Stimulated activated CD8-positive, alpha-beta memory T cell treated with anti-CD3 and anti-CD28 coated beads, Interleukin-4, amount 100 ng/mL, for 48 hours (primary cell): ENCODE measurements at places on chromosomes 16 and 17.
A peak's percentile ranks its signal among the peaks of the same experiment; 100 is the strongest.

GRCh38 chr16:55933038-55933437 lies 57.9 kb upstream of the CES5A start:
- DNase-seq, result no peak

- no peak for DNase-seq
These were observed 193.6 kb downstream of the CCDC182 start for GRCh38 chr17:57551321-57552079.

DNA sequence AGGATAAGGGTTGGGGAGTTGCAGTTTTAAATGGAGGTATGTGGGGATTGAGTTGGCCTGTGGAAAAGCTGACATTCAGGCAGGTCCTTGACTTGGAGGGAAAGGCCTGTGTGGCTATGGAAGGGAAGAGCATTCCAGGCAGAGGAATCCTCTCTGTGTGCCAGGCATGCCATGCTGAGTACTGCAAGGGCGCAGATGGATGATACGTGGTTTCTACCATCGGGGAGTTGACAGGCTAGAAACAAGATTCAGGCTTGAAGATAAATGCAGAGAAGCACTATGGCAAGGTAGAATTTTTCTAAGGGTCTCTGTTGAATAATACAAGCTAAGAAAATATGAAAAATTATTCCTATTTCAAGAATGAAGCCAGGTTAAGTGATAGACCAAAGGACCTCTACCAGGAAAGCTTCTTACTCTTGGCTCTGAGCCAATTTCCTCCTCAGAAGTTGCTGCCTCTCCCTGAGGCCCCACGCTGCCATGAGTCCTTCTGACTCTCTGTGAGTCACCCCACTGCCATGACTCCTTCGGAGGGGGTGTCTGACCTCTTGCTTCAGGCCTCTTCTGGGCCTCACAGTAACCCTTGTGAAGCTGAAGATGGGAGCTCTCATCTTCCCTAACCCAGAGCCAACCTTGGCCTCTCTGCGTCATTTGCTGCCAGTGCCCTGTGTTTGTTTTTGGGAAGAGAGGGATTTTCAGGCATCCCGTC lies 75.8 kb downstream of the WNT3 start:
- no peak for DNase-seq

GRCh38 chr16:52591934-52592592 lies 45.1 kb upstream of the TOX3 start:
- DNase-seq, result no peak

GRCh38 chr17:60908324-60908723 lies 230.7 kb downstream of the BCAS3 start:
- no peak for DNase-seq

- DNase-seq, result no peak
These were observed 15.9 kb downstream of the POLR3E start for GRCh38 chr16:22312897-22313781.

DNA sequence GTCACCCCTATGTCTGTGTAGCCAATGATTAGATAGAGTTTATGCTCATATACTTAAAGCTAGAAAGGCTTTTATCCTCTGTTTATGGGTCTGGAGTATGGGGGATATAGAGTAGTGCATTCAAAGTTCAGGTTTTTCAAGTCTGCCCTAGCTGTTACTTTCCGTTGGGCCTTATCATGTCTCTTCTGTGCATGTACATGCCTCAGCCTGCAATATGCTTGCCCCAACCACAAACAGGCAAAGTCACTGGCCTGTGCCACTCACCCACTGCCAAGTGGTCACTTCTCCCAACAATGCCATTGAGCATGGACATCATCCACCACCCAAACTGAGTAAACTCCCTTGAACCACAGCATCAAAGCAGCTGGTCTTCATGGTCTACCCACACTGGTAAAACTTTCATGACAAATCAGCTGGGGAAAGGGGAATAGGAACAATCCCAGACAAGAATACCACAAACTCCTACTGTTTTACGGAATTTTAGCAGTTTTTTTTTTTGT lies 70.3 kb upstream of the C17orf78 start:
- DNase-seq, result no peak

DNA sequence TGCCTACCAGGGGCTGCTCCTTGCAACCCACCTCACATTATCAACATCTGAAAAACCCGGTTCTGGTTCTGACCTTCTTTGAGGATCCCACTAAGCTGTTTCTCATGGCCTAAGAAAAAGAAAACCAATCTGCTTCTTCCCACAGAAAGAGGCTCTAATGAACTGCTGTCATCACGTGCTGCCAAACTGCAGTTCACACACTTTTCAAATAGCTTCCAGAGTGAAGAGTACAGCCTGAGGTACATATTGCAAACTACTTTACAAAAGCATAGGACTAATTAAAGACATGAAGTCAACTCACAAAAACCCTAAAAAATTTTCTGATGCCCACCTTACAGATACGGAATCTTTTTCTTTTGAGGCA lies 36.7 kb downstream of the SMG6 start:
- DNase-seq, result no peak

DNA sequence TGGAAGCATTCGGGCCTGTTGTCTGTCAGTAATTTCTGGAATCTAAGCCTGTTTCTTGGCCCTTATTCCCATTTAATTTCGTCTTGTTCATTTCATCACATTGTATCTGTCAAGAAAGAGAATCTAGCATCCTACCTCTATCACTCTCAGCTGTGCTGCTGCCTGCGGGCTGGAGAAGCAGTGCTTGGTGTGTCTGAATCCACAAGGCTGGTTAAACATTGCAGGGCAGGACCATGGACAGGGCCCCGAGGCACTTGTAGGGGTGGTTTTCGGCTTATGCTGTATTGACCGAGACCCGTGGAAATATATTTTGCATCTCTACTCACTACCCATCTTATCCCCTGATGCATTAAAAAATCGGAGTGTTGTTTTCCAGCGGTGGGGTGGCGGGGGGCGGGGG lies 3.1 kb downstream of the RAB11FIP4 start:
- peak; percentile 71 for DNase-seq

DNA sequence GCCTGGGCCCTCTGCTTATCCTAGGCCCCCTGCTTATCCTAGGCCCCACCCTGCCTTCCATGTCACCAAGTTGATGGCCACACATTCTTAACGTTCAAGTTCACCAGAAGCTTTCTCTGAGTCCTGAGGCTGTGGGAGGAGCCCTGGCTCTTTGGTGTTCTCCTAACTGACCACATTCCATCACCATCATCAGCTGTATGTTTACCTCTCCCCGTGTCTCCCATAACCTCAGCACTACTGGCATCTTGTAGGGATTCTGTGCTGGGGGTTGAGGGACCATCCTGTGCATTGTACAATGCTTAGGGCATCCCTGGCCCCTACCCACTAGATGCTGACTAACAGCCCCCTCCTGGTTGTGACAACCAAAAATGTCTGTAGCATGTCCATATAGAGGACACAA lies 99.3 kb downstream of the NDE1 start:
- DNase-seq, result no peak

- DNase-seq, result no peak
These were observed 52.7 kb upstream of the ZNF629 start for GRCh38 chr16:30839523-30840227.

- DNase-seq, result no peak
These were observed 31.9 kb downstream of the NMT1 start for GRCh38 chr17:45092911-45093430.

- DNase-seq, result peak; percentile 59
These were observed 5.5 kb downstream of the TMEM204 start for GRCh38 chr16:1538804-1539520.

GRCh38 chr17:78130437-78131101 lies at the start of gene TMC8:
Gene TMC8, plus strand, starts transcription at chr17:78130771. Its CDS starts 818 bp downstream, at chr17:78131589.
- peak; percentile 81 for DNase-seq

GRCh38 chr17:66713533-66714042 lies 121.3 kb upstream of the CACNG5 start:
- DNase-seq, result no peak

DNA sequence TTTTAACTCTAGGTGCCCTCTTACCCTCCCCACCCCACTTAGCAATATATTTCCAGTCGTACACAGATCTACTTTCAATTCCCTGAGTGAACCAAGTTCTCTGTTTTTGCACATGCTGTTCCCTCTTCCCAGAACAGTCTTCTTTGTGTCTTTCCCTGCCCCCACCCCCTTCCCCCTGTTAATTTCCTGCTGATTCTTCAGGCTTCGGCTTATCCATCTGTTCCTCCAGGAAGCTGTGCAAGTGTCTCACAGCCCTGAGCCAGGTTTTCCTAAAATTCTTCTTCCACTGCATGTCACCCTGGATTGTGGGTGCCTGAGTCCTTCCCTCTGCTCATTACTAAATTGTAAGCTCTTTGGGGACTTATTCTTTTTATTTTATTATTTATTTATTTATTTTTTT lies 12.4 kb upstream of the SPOP start:
- no peak for DNase-seq

DNA sequence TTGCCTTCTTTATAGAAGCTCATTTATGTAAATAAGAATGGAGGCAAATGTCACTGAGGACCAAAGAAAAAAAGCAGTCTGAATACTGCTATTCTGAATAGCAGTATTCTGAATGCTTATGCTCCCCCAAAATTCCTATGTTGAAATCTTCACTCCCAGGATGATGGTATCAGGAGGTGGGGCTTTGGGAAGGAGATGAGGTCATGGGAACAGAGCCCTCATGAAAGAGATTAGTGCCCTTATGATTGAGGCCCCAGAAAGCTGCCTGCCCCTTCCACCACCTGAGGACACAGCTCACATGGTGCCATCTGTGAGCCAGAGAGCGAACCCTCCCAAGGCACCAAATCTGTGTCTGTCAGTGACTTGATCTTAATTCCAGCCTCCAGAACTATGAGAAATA lies 28.8 kb downstream of the HEATR6 start:
- DNase-seq, result no peak

DNA sequence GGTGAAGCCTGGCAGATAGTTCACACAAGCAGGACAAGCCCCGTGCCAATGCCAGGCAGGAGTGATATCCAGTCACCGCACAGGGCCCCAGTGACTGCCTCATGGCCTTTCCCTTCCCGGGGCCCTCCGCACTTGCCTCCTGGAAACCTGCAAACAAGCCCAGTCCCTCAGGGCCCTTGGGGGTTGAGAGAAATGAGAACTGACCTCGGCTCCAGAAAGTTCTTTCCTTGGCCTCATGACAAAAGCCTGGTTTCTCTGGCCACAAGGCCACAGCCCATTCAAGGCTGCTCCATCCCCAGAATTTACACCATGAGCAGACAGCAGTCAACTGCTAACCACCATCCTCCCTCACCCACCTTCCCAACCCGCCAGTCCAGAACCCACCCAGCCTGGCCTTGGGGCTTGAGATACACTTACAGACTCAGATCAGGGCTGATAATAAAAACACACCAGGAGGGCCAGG lies 77.6 kb downstream of the CCDC182 start:
- peak; percentile 10 for DNase-seq

DNA sequence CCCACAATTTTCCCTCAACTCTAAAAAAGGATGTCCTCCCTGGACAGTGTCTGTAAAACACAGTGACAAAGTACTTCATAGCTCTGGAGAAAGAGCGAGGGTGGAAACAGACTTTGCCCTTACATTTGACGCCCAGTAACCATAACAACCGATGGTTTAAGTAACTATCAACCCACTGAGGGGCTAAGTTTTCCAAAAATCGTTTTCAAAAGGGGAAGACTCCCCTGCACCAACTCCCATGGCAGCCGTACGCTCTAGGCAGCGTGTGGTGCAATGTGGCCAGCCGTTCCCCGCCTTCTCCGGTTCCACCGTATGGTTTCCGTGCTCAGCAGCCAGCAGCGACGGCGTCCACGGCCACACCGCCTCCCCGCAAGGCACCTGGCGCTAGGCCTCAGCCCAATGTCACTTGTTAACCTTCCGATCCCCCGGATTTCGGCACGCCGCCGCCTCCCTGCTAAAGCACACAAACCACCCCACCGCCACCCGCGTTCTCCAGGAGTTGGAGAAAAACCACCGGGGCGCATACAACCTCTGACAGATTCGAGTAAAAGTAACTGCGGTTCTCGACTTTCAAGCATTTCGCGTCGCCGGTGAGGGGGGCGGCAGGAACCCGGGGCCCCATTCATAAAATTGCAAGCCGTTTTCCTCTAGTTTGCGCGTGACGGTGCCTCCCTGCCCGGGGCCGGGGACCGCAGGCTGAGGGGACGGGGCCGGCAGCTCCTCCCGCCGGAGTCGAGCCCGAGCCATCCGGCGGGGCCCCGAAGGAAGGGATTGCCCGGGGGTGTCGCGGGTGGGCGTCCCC lies 661 bp downstream of the TEX2 start:
- DNase-seq, result peak; percentile 73

GRCh38 chr16:75413951-75414350 lies 19.4 kb downstream of the CFDP1 start:
- no peak for DNase-seq

DNA sequence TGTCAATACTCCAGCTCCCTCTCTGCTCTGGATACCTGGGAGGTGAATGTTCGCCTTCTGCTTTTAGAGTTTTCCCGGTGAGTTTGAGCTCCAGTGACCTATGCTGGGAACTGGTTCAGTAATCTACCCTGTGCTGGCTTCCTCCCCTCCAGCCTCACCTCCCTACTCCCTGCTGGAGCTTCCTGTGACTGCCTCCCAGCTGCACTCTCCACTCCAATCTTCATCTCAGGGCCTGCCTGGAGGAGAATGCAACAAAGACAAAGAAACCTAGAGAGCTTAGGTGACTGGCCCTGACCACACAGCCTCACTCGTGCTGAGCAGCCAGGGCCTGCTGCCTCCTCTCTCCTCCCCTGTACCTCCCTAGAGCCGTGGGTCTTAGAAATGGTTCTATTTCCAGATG lies 101.6 kb upstream of the FOXF1 start:
- no peak for DNase-seq

- DNase-seq, result no peak
These were observed 19.1 kb upstream of the HEXD start for GRCh38 chr17:82399041-82399441.

DNA sequence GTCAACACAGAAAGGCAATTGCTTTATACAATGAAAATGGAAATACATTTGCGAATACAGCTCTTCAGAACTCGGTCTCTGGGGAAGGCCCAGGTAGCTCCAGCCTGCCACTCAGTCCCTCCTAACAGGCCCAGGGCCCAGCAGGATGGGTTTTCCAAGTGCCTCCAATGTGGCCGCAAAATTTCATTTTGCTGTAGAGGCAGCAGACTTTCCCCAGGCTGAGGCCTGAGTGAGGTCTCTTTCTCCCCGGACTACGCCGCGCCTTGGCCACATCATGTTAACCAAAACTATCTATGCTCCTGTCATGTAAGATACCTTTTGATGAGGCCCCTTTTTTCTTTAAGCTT lies 606.0 kb upstream of the SALL1 start:
- DNase-seq, result no peak

GRCh38 chr17:47252209-47252608 lies 1.4 kb upstream of the ITGB3 start:
- no peak for DNase-seq

GRCh38 chr16:81526935-81527334 lies 82.3 kb downstream of the CMIP start:
- DNase-seq, result no peak
